Body of pancreas (tissue), 4 donors: ENCODE measurements at places on chromosomes 4 and X. TPM values are rescaled to one million over a fixed set of nuclear protein-coding genes. Genes with fewer than 3 reads are reported as not detected.
A peak's percentile ranks its signal among the peaks of the same experiment; 100 is the strongest.

GRCh38 chrX:12917753-12918152 lies 11.3 kb downstream of the TLR8 start:
- H3K4me1 ChIP-seq = no peaks in the 10 kb centered on the region
- H3K4me3 ChIP-seq = no peak overlapping the region
- H3K27me3 ChIP-seq = no peaks in the 10 kb centered on the region
- no peak for DNase-seq
- no peaks in the 10 kb centered on the region for H3K36me3 ChIP-seq

- H3K4me1 ChIP-seq = no peaks in the 10 kb centered on the region
- H3K4me3 ChIP-seq = no peak overlapping the region
- no peaks in the 10 kb centered on the region for H3K36me3 ChIP-seq
- no peak overlapping the region for H3K27ac ChIP-seq
- H3K27me3 ChIP-seq = no peaks in the 10 kb centered on the region
Observed at GRCh38 chrX:70916754-70917153, 8.2 kb upstream of the TEX11 start.

DNA sequence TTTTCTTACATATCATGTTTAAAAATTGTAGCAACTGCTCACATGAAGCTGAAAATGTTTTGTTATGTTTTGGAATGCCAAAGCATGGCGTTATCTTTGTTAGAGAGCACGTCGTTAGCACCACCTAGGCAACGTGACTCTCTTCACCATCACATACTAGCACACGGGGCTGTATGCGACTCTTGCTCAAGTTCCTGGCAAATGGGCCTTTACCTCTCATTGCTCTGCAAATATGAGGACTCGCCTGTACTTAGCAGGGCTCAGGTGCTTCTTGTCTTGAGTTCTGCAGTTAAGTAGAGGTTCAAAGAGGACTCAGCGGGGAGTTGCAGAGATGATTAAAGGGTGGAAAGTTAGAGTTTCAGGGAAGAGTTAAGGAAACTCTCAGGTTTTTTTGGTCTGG lies 59.4 kb downstream of the CLCN4 start:
- H3K36me3 ChIP-seq = no peaks in the 10 kb centered on the region
- no peak for DNase-seq

TCEAL3 gene
- total RNA-seq = 21.4 TPM

- no peak for DNase-seq
- H3K27me3 ChIP-seq = no peaks in the 10 kb centered on the region
- no peak overlapping the region for H3K27ac ChIP-seq
- H3K4me3 ChIP-seq = no peak overlapping the region
- H3K4me1 ChIP-seq = no peaks in the 10 kb centered on the region
- H3K36me3 ChIP-seq = no peaks in the 10 kb centered on the region
Observed at GRCh38 chr4:141158219-141158618, 24.9 kb upstream of the RNF150 start.

HTT gene
- total RNA-seq = 40.5 TPM

DNA sequence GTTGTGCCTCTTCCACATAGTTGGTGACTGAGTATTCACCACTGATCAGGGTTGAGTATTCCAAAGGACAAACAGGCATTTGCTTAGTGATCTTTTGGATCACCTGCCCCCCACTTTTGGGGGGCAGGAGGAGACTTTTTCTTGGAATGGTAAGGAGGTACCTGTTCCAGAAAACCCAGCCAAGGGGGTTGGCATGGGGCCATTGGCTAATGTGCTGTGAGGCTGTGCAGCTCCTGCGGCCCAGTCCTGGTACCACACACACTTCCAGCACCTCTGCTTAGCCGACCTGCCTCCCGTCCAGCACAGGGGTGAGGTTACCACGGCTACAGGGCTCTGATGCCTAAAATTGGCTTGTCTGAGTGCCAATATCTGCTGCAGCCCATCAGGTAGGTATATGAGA lies 40.1 kb upstream of the MGST2 start:
- no peaks in the 10 kb centered on the region for H3K4me1 ChIP-seq
- no peaks in the 10 kb centered on the region for H3K36me3 ChIP-seq
- peak; percentile 21 for DNase-seq
- no peak overlapping the region for H3K27ac ChIP-seq
- no peak overlapping the region for H3K4me3 ChIP-seq

DNA sequence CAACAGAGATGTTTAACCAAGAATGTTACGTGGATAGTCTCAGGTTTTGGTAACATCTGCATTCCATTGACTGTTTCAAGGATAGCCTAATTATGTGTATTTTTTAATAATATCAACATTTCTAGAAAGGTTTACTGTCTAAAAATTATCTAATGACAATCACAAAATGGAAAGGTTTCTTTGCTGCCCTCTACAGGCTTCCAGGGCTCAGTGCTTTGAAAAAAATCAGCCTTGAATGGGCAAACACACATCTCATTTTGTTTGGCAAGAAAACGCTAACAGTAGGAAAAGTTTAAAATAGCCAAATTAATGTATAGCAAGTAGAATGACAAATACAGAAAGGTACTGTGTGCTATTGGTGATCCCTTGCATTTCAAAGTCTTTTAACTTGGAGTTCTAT lies 223.4 kb upstream of the PRPS2 start:
- no peak overlapping the region for H3K27ac ChIP-seq
- no peaks in the 10 kb centered on the region for H3K27me3 ChIP-seq
- no peaks in the 10 kb centered on the region for H3K4me1 ChIP-seq
- DNase-seq = no peak

- H3K27ac ChIP-seq = no peak overlapping the region
- no peak for DNase-seq
- H3K27me3 ChIP-seq = no peaks in the 10 kb centered on the region
- H3K4me3 ChIP-seq = no peak overlapping the region
- peaks cover 4% of the 10 kb centered on the region for H3K4me1 ChIP-seq
Observed at GRCh38 chr4:161197912-161198311, 965.9 kb downstream of the FSTL5 start.

- H3K4me1 ChIP-seq = peaks cover 24% of the 10 kb centered on the region
- no peak for DNase-seq
- H3K4me3 ChIP-seq = no peak overlapping the region
- H3K36me3 ChIP-seq = no peaks in the 10 kb centered on the region
- no peak overlapping the region for H3K27ac ChIP-seq
Observed at GRCh38 chr4:158871335-158871724, 102.5 kb downstream of the FNIP2 start.

- H3K4me1 ChIP-seq = peaks cover 18% of the 10 kb centered on the region
- no peaks in the 10 kb centered on the region for H3K27me3 ChIP-seq
- no peaks in the 10 kb centered on the region for H3K36me3 ChIP-seq
- H3K27ac ChIP-seq = no peak overlapping the region
Observed at GRCh38 chrX:49147936-49148335, 14.6 kb upstream of the MAGIX start.

- no peak overlapping the region for H3K27ac ChIP-seq
- H3K4me1 ChIP-seq = peaks cover 5% of the 10 kb centered on the region
- no peak overlapping the region for H3K4me3 ChIP-seq
- no peak for DNase-seq
Observed at GRCh38 chr4:51901363-51901762, 58.4 kb downstream of the DCUN1D4 start.

CXorf49 gene
- not detected for total RNA-seq

MAGEB4 gene
- total RNA-seq = not detected

FAM53A gene
- total RNA-seq = 0.66 TPM

- H3K27ac ChIP-seq = no peak overlapping the region
- no peaks in the 10 kb centered on the region for H3K27me3 ChIP-seq
- H3K36me3 ChIP-seq = no peaks in the 10 kb centered on the region
- no peak overlapping the region for H3K4me3 ChIP-seq
- peaks cover 7% of the 10 kb centered on the region for H3K4me1 ChIP-seq
- no peak for DNase-seq
Observed at GRCh38 chrX:110059410-110059809, 56.5 kb downstream of the TMEM164 start.

RAB33A gene
- not detected for total RNA-seq

DNA sequence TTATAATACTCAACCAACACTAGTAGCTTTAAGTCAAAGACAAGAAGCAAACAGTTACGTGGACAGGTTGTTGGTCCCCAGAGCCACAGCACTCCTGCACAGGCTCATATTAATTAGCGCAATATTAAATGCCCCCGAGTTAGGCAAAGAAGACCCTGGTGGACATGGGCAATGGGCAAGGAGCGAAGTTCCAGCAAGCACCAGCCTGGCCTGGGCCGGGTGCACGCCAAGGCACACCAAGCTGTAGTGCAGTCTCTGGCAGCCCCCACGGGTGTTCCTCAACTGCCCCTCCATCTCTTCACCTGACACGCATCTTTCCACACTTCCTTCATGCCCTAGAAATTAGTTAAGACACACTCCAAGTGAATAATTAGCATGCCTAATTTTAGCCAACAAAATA lies 20.1 kb downstream of the FAT1 start:
- peaks cover 48% of the 10 kb centered on the region for H3K4me1 ChIP-seq
- DNase-seq = no peak
- no peak overlapping the region for H3K27ac ChIP-seq
- peaks cover 9% of the 10 kb centered on the region for H3K36me3 ChIP-seq
- no peak overlapping the region for H3K4me3 ChIP-seq
- no peaks in the 10 kb centered on the region for H3K27me3 ChIP-seq

- no peak overlapping the region for H3K4me3 ChIP-seq
- H3K36me3 ChIP-seq = no peaks in the 10 kb centered on the region
- H3K27me3 ChIP-seq = no peaks in the 10 kb centered on the region
- peak overlapping the region; percentile 59 for H3K27ac ChIP-seq
Observed at GRCh38 chr4:169252339-169253112, 18.2 kb downstream of the SH3RF1 start.

AKAP14 gene
- total RNA-seq = not detected

ADH4 gene
- not detected for total RNA-seq

DNA sequence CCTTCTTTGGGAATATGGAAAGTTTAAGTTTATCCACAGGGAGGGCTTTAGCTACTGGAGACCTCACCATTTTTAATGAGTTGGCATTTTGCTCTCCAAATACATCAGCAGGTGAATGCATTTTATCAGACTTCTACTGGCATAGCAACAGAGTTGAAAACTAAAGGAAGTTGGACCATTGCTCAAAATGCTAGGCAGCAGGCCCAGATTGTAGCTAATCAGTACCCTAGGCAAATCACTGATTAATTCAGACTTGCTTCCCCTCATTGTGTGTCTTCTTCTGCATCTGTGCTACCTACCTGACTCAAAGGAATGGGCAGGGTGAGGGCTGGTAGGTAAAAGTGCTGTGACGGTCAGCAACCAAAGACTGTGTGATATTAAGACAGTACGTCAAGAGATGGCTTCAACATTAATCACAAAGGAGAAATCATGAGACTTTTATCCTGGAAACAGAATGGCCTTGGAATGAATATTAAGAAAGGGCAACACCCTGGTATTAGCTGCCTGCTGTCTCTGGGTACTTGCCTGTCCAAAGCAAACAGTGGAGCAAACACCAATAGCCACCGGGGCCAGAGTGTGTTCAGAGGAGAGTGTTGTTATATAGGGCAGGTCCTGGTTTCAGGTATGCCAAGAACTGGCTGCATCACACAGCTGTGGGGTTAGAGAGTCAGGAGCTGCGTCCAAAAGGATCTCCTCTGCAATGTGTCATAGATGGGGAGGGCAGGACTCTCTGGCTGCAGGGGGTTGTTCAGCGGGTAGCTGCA lies 17.1 kb upstream of the SMIM20 start:
- no peak overlapping the region for H3K4me3 ChIP-seq
- H3K4me1 ChIP-seq = peaks cover 15% of the 10 kb centered on the region
- H3K27me3 ChIP-seq = no peaks in the 10 kb centered on the region
- H3K27ac ChIP-seq = no peak overlapping the region

DNA sequence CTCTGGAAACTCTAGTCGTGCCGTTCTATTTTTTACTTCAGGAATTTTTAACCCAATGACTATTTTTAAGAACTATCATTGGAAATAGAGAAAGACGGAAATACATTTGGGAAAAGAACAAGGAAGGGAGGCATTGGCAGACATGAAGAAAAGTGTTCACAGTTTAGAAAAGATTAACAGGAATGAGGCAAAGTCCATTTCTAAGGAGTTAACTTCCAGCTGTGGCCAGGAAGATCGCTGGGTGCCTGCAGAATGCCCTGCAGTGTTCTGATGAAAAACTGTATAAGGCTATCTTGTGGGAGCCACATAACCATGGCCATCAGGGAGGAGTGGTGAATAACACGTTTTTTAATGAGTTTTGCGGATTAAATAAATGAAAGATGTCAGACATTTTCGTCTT lies 150.6 kb upstream of the VCX3A start:
- DNase-seq = peak; percentile 26
- H3K27ac ChIP-seq = no peak overlapping the region
- peaks cover 4% of the 10 kb centered on the region for H3K4me1 ChIP-seq
- no peaks in the 10 kb centered on the region for H3K36me3 ChIP-seq
- H3K4me3 ChIP-seq = no peak overlapping the region
